ENCODE measurements at places on chromosomes 5 and 9.
A peak's percentile ranks its signal among the peaks of the same experiment; 100 is the strongest.

- no peak for DNase-seq
Measured at GRCh38 chr5:87432460-87432859, 19.7 kb upstream of the CCNH start.

DNA sequence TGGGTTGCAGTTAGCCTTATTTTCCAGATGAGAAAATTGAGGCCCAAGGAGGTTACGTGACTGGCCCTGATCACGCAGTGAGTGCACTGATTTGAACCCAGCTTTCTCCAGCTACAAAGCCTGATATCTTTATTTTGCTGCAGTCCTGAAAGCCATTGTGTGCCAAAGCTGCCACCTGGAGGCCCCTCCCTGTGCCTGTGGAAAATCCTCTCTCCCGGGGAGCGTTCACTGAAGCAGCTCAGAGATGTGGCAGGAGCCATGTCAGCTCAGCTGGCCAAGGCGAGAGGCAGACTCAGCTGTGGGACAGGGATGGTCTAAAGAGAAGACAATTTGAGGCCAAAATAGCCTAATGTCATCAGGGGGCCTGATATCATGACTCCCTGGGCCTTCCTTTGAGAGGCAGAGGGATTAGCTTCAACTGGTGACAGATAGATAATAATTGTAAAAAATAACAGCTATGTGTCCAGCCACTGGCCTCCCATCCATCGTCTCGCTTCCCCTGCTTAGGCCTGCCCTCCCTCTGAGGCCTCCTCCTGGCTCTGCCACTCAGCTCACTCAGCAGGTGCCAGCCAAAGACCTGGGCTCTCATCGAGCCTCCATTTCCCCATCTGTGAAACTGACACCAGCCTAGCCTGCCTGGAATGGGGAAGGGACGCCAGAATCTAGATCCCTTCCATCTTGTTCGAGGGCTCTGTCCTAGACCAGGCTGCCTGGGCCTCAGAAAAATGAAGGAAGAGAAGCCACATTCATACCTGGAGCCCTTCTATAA, 74.3 kb upstream of the GGTA1 start:
- no peak for DNase-seq

DNA sequence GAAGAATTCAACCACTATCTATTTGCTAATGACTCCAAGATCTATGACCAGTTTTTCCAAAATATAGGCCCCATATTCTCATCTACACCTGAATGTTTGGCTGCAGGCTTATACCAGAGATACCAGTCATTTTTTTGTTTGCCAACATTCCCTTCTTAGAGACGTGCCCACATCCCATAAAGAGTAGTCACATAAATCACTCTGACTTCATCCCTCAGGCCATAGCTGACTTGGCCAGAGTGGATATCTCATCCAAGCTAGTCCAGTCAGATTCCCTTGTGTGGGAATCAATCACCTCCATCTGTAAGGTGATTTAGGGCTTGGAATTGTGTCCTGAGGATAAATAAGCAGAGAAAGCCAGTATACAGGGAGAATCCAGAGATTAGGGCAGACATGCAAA, 124.3 kb upstream of the SLC24A2 start:
- no peak for DNase-seq

GRCh38 chr5:75009556-75010345, 42.6 kb downstream of the GCNT4 start:
- DNase-seq, result no peak

DNA sequence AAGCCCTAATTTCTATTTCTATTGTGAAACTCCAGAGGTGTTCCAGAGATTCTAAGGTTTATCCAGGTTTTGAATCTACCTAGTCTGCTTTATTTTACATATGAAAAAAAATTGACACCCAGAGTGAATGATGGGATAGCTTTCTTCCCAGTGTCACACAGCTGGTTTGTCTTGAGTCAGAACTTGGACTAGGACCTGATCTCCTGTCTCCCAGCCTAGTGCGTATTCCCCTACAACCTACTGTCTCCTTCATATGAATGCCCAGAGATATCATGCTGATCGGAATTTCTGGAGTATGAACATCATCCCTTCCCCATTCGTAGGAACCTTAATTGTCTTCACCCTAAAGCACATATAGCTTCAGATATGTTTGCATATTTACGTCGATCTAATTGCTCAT, 524.2 kb downstream of the SPATA31D1 start:
- no peak for DNase-seq

DNA sequence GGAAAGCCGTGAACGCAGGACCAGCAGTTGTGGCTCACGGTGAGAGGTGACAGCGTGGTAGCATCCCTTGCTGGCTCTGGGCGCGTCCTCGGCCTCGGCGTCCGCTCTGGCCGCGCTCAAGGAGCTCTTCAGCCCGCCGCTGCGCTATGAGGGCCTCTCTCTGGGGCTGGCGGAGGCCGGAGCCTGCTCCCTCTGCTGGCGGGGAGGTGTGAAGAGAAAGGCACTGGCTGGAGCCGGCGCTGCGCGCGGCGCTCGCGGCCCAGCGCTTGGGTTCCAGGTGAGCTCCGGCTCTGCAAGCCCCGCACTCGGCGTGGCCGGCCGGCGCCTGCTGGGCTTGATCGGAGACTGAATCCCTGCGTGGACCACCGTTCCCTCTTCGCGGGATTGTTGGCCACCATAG, 705.6 kb downstream of the SEMA5A start:
- DNase-seq, result no peak

GRCh38 chr5:163190283-163190682, 247.1 kb upstream of the CCNG1 start:
- no peak for DNase-seq

DNA sequence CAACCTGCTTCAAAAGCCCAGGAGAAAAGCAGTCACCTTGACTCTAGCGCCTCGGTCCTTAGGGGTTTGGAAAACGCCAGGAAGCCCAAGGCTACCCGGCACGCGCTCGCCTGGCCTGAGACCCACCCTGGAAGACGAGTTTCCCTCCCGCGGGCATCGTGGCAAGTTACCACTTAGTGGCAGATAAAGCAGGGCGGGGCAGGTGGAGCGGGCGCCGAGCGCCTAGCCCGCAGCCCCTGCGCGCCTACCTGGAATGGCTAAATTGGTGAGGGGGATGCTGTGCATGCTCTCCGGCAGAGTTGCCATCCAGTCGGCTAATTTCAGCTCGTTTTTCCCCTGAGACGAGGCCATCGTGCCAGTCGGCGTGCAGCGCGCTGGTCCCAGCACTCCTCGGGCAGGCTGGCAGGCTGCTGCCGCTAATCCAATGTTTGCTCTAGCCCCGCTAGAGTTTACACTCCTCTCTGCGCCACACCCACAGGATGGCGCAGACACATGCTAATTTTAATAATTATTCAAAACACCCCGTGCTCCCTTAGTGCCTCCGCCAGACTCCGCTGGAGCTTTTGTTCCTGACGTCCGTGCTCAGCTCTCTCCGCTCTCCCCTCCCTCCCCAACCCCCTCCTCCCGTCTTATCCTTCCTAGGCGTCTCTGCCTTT, at the start of gene PLCXD3:
PLCXD3 (minus strand) TSS at position 426 of the 656 bp plus-strand sequence; CDS start at position 351, 75 bp downstream.
- no peak for DNase-seq

DNA sequence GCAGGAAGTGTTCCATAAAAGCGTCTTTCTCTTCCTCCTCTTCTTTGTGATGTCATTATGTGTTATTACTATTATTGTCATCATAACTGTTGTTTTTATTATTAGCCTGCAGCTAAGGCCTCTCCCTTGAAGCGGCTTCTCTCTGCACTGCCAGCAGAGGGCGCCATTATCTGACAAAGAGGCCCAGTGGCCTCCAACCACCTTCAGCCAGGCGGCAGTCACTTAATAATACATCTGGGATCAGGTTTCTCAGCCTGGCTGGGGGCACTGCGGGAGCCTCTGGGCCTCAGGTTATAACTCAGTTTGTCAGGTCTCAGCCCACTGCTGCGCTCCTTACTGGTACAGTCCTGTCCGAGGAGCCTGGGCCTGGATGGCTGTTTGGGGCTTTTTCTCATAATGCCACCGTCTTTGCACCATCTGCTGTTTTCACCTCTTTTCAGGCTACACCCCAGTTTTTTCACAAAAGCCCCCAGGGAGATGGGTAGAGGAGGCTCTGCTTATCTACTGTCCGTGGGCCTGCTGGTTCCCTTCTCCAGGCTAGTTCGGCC, 281.9 kb downstream of the NSG2 start:
- peak; percentile 25 for DNase-seq

GRCh38 chr5:21085791-21086190, 1097.8 kb upstream of the CDH18 start:
- DNase-seq, result no peak

DNA sequence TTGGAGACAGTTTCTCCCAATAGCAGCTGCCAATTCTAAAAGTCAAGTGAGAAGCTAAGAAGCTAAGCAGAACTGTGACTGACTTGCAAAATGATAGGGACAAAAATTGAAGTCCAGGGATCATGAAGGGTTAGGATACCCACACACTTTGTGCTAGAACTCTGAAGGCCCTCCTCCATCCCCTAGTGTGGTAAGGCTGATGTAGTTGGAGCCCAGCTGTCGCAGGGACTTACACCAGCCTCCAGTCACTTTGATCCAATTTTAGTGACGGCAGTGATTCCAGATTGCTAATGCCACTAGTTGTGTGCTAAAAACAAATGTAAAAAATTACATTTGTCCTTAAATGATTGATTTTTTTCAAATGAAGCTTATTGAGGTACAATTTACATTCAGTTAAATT, 742.7 kb upstream of the ZNF608 start:
- DNase-seq, result no peak

Data from T-helper 9 cell (primary cell).